ENCODE measurements at places on chromosomes 2 and 18.

DNA sequence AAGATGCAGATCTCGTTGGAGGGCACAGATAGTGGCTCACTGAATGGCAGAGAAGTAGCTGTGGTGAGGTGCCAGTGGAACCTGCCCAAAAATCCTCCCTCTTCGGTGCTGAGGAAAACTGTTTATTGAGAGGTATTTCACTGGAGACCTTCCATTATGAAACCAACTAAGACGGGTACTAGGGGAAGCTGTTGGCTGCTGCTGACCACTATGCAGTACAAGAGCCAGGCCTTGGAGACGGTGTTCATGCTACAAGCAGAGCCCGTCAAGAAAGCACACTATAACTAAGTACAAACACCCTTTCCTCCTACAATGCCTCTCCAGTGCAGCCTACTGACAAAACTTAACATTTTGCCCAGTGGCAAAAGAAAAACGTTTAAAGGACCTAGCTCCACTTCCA lies 4.6 kb downstream of the ARL5A start:
- no peak for DNase-seq

DNA sequence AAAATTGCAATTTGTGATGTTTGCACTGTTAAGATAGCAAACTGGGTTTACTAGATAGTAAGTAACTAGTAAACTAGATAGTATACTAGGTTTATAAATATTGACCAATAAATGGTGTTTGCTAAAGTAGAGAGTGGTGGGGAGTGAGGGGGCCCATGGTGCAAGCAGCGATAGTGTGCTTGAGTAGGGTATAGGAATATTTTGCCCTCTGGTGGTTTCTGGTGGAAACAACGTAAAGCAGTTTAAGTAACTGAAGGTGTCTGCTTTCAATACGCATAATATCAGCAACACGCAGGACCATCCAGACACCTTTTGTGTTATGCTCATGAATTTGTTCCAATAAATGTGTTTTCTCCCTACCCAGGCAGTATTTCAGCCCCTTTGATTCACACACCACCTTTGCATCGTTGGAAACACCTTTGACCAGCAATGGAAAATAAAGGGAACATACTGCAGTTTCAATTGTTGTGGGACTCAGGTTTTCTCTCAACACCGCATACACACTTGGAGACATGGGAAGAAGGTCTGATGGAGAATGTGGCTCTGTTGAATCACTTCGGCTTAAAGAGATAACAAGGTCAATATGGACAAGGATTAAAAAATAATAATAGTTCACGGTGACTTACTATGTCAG lies 16.7 kb upstream of the STAT1 start:
- DNase-seq, result no peak

DNA sequence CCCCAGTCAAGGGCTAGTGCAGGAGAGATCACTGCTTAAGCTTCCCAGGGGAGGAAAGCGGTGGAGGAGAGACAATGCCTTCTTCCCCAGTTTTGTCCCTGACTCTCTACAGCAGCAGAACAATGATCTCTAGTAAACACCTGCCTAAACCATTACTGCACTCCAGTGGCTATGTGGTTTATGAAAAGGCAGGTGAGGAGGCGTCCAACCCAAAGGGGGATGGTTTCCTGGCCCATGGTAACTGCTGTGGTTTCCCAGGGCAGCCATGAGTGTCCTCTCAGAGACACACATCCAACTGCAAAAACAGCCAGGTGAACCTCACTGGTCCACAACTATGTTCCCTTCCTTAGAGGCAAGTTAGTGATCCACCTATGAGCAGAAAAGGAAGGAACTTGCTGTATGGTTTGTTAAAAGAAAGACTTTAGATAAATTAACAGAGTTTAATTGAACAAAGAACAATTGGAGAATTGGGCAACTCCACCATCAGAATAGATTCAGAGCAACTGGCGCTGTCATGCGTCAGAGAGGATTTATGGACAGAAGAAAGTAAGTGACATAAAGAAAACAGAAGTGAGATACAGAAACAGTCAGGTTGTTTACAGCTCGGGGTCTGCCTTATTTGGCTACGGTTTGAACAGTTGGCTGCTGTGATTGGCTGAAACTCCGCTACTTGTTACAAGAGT lies 4.8 kb upstream of the TTC39C start:
- no peak for DNase-seq

DNA sequence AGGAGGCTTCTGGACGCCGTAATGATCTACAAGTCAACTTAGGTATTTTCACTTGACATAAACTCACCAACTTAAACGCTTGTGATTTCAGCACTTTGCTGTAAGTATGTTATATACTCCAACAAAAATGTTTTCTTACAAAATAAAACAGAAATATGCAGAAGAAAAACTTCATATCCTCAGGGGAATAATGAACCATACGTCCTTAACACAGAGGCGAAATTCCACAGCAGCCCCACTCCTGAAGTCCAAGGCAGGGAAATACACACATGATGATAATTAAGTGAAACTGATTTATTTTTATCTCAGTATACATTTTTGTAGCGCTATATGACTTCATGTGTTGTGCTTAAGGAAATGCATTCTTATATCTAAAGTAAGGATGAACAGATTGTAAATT lies 335.4 kb upstream of the VWC2L start:
- no peak for DNase-seq

DNA sequence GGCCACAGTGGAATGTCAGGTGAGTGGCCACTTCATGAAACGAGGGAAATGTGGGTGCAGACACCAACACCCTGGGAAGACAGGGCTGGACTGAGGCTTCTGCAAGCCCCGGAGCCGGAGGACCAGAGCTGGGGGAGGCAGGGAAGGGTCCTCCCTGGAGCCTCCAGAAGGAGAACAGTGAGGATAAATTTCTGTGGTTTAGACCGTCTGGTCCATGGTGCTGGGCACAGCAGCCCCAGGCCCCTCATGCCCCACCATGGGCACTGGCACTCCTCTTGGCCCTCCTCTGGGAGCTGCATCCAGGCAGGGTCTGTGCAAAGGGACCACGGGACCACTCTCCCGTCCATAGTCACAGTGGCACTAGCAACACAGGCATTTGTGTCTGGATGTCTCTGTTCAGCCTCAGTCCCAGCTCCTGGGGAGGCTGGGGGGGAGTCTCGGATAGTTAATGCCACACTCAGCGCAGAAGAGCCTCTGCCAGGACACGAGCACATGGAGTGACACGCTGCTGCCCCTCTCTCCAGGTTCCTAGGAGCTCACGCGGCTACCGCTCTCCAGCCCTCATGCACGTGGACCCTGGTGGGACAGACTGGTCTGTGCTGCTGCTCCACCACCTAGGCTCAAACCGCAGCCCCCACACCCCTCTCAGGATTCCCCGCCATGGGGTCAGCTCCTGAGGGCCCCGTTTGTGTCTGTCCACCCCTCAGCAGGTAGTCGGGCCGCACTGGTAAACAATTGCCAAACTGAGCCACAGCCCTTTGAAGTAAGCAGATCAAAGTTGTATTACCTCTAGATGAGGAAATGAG lies 305.9 kb upstream of the SALL3 start:
- no peak for DNase-seq

GRCh38 chr2:100124761-100125160 lies 17.6 kb downstream of the AFF3 start:
- DNase-seq, result no peak

GRCh38 chr2:30217644-30218337 lies 13.5 kb upstream of the LBH start:
- DNase-seq, result no peak

DNA sequence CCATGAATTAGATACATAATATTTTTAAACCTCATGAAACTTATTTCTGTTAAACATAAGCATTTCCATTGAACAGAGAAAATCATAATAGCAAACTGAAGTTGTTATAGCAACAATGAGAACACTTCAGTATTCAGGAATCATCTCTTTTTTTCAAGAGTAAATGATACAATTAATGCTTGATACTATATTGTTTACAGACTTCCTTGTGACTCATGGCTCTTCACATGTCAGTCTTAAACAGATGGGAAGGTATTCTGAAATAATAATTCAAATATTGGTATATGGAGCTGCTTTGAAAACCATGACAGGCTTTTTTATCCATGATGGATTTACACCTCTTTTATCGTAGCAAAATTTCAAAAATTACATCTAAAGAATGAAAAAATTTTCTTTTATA lies 226.5 kb upstream of the RBMS1 start:
- no peak for DNase-seq

DNA sequence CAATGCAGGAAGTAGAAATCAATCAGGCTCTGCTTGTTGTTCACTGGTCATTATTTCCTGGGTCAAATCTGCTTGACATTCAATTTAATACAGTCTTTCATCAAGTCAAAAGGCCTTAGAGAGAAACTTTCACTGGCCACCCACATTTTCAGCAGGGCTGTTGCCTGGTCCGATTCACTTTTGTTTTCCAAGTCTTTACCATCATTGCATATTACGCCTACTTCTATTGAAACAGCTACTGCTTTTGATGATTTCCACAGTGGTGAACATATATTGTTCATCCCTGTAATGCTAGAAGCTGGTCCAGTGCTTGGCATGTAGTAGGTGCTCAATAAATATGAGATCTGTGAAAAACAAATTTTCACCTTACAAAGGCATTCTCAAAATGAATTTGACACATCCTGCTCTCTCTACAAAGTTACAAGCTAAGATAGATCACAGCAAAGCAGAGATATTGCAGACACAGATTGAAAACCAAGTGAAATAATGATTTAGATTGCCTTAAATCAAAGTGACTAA lies 600.1 kb downstream of the ARHGAP15 start:
- no peak for DNase-seq

Measured in heart left ventricle (tissue), 16 donors.